ENCODE measurements at places on chromosomes 16 and 17.

DNA sequence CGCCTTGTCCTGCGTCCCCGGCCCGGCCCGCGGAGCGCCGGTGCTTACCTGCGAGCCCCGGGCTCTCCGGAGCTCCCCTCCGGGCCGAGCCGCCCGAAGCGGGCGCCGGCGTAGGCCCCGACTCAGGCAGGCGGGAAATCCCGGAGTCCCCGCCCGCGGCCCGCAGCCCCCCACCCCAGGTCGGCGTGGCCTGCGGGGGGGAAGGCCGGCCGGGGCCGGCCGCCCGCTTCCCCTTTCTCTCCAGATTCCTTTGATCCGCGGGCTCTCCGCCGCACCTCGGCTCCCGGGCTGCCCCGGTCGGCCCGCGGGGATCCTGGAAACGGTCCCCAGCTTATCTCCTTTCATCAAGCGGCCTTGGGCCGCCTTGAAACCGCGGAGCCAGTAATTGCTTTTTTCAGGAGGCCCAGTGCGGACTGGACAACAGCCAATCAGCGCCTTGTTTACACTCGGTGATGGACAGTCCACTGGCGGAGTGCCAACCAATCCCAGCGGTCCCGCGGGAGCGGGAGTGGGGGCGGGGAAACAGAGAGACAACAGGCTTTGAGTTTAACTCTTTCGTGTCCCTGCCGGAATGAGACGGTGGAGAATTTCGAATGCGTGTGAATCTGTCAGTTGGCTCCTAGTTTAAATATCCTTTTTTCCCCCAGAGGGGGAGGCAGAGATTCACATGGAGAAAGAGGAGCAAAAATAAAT lies 1.4 kb upstream of the BAHCC1 start:
- no peak for DNase-seq

DNA sequence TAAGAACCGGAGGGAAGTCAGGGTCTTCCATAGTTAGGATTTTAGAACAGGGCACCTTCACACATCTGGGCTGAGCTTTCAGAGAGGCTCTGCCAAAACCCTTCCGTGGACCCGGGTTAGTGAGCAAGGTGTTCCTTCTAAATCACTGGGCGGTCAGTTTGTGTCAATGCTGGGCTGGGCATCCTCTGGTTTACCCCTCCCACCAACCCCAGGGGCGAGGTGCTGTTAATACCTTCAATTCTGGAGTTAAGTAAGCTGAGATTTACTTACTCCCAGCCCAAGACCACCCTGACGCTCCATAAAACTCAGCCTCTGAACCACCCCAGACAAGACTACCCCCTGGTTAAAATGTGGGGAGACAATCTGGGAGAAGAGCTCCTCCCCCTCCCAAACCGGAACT lies 1.0 kb downstream of the TMEM92 start:
- DNase-seq: no peak

DNA sequence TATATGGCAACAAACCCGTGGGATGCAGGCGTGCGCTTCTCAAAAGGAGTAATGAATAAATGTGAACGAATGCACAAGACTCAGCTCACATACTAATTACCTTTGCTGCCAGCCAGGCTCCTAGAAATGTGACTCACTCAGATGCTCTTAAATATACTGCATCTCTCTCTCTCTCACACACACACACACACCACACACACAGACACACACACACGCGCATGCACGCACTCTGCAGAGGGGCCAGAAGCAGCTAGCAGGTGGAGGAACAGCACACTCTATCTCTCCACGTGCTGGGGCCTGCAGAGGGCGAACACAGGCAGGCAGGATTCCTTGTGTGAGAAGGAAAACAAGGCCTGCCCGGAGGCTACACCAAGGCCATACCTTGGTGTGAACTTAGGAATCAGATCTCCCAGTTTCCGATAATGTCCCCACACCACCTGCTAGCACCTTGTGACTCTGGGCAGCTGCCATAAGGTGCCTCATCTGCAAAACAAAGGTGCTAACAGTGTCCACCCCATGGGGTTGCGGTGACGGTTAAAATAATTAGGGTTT lies 5.3 kb downstream of the GPRC5B start:
- DNase-seq: no peak

GRCh38 chr17:79485419-79485985 lies 125.3 kb downstream of the RBFOX3 start:
- no peak for DNase-seq

DNA sequence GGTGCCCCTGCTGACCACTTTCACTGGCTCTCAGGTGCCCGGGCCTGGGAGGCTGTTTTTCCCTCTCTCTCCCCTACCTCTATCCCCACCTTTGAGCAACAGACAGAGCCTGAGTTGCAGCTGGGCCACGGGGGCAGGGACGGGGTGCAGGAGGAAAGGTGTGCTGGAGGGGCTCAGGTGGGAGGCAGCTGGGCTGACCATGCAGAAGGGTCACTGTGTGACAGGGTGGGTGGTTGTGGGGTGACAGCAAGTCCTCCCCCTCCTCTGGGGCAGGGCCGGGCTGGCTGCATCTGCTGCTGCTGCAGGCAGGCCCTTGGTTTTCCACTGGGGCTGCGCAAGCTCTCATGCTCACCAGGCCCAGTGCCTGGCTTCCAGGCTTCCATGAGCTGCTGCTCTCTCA lies 6.6 kb downstream of the ZNF319 start:
- no peak for DNase-seq

GRCh38 chr16:83847371-83848225 lies 39.8 kb downstream of the HSBP1 start:
- DNase-seq: no peak

DNA sequence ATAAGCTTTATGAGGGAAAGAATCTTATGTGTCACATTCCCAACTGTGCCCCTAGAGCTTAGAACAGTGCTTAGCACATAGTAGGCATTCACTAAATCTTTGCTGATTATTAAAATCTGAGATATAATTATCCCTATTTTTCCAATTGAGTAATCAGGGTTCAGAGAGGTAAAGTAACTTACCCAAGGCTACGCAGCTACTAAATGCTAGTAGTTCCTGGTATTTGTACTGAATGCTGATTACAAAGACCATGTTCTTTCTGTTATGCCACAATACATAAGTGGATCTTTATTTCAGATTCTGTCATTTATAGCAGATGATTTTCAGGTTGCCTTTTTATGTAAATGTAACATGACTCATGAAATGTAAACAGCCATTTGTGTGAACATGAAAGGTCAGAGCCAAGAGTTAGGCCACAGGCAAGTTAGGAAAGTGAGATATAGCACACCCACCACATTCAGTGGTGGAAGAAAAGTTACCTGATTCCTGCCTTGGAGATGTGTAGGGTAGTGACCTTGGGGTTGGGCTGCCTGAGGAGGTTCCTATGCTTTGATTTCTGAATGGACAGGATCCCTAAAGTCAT lies 77.2 kb downstream of the FTO start:
- DNase-seq: no peak

GRCh38 chr17:81489012-81489997 lies 23.3 kb downstream of the ACTG1 start:
- DNase-seq: no peak

DNA sequence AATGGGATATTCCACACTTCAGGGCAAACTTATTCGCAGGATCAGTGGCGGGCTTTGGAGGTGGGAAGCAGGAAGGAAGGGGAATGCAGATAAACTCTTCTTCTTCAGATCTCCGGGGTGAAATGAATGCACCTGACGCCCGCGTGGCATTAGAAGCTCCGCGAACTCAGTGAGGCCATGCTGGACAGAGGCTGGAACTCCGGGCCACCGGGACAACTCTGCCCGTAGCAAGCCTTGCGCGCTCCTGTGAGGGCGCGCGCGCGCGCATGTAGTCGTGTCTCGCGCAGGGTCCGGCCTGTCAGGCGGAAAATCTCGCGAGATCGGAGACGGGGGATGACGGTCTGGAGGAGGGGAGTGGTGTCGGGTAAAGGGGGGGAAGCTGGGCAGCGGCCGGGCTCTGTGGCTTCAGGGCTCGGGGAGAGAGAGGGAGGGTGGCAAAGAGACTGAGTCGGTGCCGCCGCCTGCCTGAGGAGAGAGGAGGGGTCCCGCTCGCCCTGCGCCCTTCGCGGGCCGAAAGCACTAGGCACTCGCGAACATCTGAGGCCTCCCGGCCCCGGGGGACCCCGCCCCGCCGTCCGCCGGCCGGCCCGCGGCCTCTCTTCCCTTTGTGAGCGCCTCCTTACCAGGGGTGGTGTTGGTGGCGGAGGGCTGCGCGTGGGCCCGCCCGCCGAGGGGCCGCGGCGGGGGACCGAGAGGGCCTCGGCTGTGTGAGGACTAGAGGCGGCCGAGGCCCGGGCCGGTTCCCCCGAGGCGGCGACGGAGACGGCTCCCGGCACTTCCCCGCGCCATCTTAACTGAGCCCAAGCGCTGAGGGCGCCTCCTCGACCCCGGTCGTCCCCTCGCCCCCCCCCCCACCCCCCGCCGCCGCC lies at the start of gene TAOK1:
Gene TAOK1, plus strand, starts transcription at position 382 of the 869 bp plus-strand sequence. CDS start 61,186 bp downstream, outside the sequence.
- DNase-seq: peak; percentile 98

DNA sequence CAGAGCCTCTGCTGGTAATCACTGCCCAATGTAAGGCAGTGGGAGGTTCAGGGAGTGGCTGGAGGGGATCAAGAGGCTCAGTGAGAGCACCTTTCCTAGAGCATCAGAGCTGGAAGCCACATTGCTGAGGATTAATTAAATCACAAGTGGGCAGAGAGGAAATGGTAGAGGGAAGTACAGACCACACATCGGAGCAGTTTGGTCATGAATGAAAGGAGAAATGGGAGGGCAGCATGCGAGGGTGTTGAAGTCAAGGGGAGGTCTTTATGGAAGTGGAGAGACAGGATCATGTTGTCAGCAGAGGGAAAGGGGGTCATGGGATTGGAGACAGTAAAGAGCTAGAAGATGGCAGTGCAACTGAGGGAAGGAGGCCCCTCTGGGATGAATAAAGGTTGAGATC lies 2.3 kb downstream of the CCL17 start:
- DNase-seq: no peak

- no peak for DNase-seq
These were observed 1108.5 kb upstream of the EEF2KMT start for GRCh38 chr16:6206080-6206479.

DNA sequence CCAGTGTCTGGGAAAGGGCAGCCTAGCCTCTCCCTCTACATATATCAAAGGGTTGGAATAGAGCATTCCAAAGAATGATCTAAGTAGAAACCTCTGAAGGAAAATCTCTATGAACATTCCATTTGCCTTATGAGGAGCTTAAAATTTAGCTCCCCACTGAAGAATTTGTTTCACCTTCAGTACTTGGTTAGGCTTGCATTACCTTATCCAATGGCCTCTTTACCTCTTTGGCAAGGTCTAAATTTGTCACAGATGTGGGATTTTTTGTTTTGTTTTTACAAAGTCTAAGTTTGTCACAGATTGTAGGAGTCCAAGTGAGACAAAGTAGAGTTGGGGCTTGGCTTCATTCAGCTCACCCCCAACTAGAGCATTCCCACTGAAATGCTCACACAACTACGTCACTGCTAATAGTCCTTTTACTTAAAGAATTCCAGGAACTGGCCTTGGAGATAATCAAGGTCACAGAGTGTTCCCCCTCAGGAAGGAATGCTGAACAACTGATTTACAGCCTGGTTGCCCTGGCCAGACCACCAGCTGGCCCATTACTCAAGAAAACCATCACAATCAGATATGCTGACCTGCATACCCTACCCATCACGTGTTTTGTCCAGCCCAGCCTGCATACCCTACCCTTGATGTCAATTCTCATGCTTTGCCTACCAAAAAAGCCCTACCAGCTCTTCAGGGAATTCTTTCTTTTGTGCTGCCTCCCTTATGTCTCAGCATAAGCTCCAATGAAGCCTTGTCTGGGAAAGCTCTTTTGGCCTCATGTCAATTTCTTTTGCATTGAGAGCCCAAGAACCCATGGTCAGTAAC lies 26.5 kb upstream of the PPM1D start:
- DNase-seq: no peak

- DNase-seq: no peak
These were observed 59.4 kb downstream of the MARF1 start for GRCh38 chr16:15583526-15583925.

DNA sequence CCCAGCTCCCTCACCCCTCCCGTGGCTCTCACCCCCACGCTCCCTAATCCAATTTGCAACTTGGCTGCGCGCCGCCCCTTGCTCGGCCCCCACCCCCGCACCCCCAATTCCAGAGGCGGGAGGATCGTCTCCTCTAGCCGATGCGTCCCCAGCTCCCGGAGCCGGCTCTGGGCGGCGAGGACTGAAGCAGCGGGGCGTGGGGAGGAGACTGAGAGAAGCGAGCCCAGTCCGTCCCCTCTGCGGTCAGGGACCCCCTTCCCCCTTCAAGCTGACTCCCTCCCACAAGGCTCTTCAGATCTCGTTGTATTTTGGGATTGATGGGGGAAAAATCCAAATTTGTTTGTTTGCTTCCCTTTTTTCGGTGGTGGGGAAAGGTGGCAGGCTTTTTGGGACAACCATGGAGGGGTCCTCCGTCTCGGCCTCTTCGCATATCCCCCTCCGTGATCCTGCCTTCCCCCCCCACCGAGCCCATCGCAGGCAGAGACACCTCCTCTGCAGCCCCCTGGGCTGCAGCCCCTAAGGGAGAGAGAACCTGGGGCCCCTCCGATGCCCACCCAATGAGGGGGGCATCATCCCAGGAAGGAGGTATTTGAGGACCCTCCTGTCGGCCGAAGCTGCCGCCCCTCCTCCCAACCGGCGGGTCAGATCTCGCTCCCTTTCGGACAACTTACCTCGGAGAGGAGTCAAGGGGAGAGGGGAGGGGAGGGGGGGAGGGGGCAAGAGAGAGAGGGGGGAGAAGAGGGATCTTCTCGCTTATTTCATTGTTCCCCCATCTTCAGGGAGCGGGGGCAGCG lies 466 bp downstream of the NEUROD2 start:
- DNase-seq: no peak

- no peak for DNase-seq
These were observed 273.1 kb downstream of the PHKB start for GRCh38 chr16:47734081-47734857.

GRCh38 chr16:57876210-57876609 lies 73.9 kb upstream of the KIFC3 start:
- DNase-seq: no peak

GRCh38 chr16:7381671-7382070 lies 49.0 kb downstream of the RBFOX1 start:
- DNase-seq: no peak

DNA sequence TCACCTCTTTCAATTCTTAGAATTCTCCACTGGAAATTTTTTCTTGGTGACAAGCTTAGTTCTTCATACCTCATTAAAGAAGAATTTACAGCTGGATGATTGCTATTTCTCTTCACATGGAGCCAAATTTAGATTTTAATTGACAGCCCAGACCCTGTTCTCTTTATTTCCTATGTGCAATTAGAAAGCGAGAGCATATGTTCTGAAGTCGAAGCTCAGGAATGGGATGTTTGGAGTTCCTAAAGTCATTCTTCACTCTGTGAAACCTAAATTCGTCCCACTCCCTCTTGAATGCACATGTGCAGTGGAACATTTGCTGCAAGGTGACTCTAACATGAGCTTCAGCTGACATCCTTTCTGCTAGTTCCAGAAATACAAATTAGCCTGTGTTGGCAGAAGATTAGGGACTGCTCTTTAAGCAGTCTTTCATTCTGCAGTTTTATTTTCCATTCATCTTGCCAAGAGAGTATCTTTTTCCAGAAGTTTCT lies 129.3 kb upstream of the KCNJ16 start:
- no peak for DNase-seq

All from activated T-cell treated with anti-CD3 and anti-CD28 coated beads for 1 hour (primary cell).